Fibroblast of villous mesenchyme (primary cell): ENCODE measurements at places on chromosomes 2 and 18.

GRCh38 chr2:219045937-219046550 lies 4.7 kb upstream of the CFAP65 start:
- DNase-seq = peak; percentile 37

- DNase-seq = peak; percentile 74
These were observed 20.7 kb downstream of the IGFBP2 start for GRCh38 chr2:216653931-216654365.

DNA sequence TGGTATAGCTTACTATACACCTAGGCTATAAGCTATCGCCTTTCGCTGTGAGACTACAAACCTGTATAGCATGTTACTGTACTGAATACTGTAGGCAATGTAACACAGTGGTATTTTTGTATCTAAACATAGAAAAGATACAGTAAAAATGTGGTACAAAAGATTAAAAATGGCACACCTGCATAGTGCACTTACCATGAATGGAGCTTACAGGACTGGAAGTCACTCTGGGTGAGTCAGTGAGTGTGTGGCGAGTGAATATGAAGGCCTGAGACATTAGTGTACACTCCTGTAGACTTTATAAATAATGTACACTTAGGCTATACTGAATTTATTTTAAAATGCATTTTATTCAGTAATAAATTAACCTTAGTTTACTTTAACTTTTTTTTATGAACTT lies 258.2 kb upstream of the SP5 start:
- no peak for DNase-seq

GRCh38 chr2:238421695-238422035 lies 5.1 kb upstream of the ASB1 start:
- no peak for DNase-seq

DNA sequence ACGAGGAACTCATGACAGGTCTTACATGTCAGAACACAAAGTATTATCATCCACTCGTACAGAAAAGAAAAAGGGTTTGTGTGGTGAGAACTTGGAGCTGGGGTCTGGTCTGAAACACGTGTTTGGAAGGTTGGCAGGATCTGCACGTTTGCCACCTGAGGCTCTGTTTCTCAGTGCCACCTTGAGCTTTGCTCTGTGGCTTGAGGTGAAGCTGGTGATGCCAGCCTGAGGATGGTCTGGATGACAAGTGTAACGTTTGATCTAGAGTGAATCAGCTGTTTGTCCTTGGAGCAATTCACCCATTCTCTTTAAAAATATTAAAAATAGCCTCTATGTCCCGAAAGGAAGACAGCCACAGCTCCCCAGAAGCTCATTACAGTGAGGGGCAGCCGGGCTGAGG lies 45.4 kb upstream of the KLF11 start:
- DNase-seq = no peak

DNA sequence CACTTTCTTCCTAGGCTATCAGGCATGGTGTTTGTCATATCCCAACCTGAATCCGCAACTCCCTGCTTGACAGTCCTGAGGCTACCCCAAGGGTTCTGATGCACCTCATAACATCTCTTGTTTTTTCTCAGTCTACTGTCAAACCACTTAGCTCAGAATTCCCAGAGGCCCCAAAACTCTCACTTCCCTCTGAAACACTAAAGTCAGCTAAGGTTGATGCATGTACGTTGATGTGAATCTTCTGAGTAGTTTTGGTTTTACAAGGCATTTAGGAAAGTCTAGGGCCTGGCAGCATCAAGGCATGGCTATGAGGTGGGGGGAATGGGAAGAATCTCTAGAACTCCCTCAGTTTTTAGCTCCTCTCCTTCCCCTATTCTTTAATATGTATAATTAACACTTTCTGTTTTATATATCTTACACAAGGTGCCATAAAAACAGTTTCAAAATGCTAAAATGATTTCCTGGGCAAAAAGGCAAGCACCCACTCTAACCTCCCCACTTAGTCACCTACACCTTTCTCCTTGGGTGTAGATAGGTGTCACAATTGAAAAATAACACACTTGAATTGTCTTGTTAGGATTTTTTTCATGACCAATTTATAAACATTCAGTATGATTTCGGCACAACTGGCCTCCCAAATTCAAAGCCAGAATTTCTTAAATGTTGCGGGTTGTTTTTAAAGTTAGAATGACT lies 71.4 kb upstream of the TANK start:
- no peak for DNase-seq

GRCh38 chr18:7754258-7754657 lies 187.1 kb downstream of the PTPRM start:
- DNase-seq = no peak

DNA sequence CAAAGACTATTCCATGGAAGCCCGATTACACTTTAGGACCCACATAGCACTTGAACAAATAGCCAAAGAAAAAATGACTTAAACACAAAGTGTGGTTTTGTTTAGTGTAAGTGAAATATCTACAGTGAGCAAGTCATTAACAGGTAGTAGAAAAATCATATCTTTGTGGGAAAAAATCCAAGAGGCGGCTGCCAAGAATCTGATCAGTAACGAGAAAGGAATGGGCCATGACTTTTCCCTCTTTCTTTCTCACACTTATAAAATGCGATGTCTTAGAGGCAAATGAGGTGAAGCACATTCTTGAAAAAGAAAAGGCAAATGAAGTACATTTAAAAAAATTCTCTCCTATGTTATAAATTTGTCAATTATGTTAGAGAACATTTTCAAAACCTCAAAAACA lies 12.9 kb upstream of the GEMIN6 start:
- DNase-seq = peak; percentile 32

DNA sequence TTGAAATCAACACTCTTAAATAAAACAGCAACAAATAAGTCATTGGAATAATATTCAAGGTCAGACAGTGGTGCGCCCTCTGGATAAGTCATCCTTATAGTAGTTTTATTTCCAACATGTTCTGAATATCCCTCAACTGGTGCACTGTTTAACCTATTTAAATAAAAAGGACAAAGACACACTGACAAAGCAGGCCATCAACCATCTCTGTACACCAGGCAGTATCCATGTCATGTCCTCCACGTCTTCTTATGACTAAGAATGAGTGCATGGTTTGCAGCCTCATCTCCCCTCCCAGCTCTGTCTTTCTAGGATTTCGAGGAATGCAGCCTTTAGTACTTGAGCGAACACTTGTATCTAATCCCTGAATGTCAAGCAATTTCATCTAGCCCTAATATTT lies 42.4 kb downstream of the ST3GAL5 start:
- peak; percentile 51 for DNase-seq

DNA sequence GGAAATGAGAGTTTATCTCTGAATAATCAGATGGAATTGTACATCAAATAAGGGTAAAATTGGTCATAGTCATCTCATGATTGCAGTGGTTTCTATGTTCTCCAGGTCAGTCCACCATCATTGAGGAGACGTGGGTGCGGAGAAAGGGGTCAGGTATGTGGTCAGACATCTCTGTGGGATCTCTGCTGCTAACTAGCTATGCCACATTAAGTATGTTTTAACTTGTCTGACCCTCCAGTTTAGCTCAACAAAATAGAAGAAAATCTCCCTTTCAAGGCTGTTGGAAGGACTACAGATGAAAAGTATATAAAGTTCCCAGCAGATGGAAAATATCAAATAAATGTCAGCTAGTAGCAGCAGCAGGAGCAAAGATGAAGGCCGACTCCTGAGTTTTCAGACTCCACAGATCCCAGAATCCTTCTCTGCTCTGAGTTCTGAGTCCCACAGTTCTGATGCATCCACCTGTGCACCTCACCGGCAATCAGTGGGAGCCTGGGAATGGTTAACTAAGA lies 106.6 kb upstream of the CYP1B1 start:
- DNase-seq = no peak

DNA sequence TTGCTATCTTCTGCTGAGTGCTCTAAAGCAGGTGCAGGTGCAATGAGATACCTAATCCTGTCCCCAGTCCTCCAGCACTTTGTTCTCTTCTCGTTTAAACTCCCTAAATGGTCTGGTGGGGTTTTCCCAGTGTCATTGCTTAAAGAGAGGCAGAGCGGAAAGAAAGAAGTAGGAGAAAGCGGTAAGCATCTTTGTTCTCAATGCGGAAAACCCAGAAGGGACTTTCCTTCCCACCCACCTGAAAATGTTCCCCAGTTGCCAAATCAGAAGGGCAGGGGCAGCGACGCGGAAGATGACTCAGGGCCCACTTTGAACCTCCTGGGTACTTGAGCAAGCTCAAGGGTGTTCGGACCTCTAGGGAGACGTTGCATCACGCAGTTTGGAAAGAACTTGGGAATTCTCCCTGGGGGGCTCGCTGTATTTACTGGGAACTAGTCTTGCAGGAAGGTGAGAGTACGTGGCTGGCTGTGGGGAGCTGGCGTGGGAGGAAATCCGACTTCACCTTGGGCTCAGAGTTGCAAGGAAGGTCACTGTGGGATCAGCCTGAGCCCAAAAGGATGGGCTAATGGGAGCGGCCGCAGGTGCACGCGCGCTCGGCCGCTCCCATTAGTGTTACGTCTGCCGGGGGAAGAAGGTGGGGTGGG lies 589 bp upstream of the SGPP2 start:
- no peak for DNase-seq

DNA sequence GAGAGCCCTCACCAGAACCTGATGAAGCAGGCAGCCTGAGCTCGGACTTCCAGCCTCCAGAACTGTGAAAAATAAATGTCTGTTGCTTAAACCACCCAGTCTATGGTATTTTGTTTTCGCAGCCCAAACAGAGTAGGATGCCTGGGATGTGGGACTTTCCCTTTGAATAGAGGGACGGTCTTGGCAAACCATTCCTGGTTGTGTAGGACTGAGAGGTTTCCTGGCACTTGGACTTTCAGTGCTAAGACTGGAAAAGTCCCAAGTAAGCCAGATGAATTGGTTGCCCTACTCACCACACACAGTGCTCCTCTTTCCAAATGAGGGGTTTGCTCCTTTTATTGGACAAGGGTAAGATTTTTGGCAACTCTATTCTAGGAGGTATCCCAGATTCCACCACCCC lies 46.8 kb upstream of the ACMSD start:
- no peak for DNase-seq

DNA sequence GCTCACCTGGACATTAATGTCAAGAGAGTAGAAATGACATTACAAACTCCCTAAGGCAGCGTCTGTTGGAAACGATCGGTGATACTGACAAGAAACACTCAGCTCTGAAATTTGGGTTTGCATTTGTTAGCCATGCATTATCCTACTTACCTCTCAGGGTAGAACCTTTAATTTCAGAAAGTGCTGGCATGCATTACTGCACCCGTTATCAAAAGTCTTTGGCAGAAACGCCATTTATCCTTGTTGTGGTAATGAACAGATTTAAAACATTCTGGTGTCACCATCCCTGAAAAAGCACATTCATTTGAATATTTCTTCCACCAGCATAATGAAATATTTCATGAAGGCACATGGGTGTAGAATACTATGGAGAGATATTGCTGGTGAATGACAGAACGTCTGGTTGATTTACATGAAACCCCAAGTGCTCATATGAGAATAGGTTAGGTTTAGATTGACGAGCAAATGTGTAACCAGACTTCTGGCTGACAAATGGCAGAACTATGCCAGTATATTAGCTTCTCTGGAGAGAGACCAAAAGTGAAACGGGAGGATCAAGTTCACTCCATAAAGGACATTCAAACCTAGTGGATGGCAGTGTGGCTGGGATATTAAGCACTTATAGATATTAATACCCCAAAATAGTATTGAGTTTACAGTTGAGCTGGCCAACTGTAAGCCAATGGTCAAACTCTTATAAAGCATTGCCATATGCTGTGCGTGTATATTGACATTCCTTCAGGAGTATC lies 53.5 kb upstream of the ITGB6 start:
- no peak for DNase-seq

GRCh38 chr18:51135795-51136194 lies 61.7 kb downstream of the MEX3C start:
- no peak for DNase-seq

DNA sequence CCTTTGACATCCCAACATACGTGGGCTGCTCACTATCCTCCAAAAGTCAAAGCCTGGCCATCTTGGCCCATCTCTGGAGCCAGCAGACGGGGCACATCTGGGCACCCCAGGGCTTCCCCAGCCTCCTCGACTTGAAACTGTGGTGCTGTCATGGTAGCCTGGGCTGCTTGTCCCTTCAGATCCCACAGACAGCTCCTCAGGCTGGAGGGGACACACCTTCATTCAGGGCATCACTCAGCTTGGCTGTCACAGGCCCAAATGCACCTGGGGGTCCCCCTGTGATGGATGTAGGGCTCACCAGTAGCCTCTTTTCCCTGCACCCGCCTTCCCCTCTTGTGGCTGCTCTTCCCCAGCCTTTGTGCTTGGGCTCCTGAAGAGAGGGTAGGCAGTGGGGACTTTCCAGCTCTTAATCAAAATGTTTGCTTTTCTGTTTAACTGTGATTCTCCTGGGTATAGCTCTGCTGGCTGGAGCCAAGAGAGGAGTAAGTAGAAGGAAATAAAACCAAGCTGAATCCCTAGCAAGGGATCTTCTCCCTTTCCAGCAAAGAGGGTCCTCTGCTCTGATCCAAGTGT lies 92.3 kb downstream of the GYPC start:
- no peak for DNase-seq

GRCh38 chr18:48952287-48953103 lies 1.7 kb upstream of the SMAD7 start:
- peak; percentile 87 for DNase-seq

GRCh38 chr2:66466433-66466832 lies 31.5 kb downstream of the MEIS1 start:
- DNase-seq = no peak
